SK-MEL-5 (cell line): ENCODE measurements at places on chromosomes 4 and X. TPM values are rescaled to one million over a fixed set of nuclear protein-coding genes. Genes with fewer than 3 reads are reported as not detected.
A peak's percentile ranks its signal among the peaks of the same experiment; 100 is the strongest.

- DNase-seq = no peak
Observed at GRCh38 chrX:69139516-69139915, 25.7 kb downstream of the PJA1 start.

GRCh38 chr4:10075953-10076391 lies 40.6 kb downstream of the WDR1 start:
- DNase-seq = no peak

GRCh38 chrX:3192835-3193234 lies 151.6 kb downstream of the ARSF start:
- DNase-seq = no peak

The C4orf36 gene
- 1.2 TPM in 2 replicates for total RNA-seq

The BEND2 gene
- total RNA-seq = not detected in 2 replicates

The ZFYVE28 gene
- 2.6 and 3.1 TPM in 2 replicates for total RNA-seq

- DNase-seq = peak; percentile 72
Observed at GRCh38 chr4:118352843-118353533, at the start of gene PRSS12. TSS of gene PRSS12 (minus strand) at chr4:118353003. CDS start at chr4:118352720, 283 bp downstream.

DNA sequence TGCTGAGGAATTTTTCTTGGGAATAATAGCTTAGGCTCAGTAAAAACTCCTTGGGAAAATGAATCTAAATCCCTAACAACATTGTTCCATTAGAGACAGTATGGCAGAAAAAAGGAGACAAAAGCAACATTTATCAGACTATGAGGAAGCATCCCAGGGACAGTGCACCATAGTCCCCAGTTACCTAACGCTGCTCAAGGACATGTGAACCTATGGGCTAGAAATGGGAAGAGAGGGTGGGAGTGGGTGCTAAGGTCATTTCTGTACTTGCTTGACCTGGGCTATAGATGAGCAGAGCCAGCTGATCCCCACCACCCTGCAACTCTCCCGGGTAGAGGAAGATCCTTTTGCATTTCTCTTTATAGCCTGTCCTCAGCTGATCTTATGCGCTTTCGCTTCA lies 98.2 kb upstream of the CBR4 start:
- DNase-seq = no peak

The GAGE12J gene
- 37.1 TPM in 1 of 2 replicates, not detected in the other for total RNA-seq

GRCh38 chr4:184171011-184171410 lies 46.7 kb downstream of the ENPP6 start:
- DNase-seq = no peak

DNA sequence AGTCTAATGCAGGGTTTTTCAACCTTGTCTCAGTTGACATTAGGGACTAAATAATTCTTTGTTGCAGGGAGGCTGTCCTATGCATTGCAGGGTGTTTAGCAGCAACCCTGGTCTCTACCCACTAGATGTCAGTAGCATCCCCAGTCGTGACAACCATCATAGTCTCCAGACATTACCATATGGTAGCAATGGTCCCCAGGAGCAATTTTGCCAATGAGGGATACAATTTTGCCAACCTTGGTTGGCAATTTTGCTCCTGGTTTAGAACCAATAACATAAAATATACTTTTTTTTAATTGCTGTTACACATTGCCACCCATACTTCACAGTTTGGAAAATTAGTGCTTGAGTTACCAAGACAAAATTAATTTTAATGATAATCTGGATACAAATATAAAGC lies 6.0 kb downstream of the EREG start:
- peak; percentile 76 for DNase-seq
